ENCODE measurements at places on chromosomes 7 and 10. TPM values are rescaled to one million over a fixed set of nuclear protein-coding genes. Genes with fewer than 3 reads are reported as not detected.
A peak's percentile ranks its signal among the peaks of the same experiment; 100 is the strongest.

GRCh38 chr7:14760730-14761478, 141.6 kb downstream of the DGKB start:
- no peaks in the 10 kb centered on the region for H3K4me1 ChIP-seq
- H3K27me3 ChIP-seq, result no peaks in the 10 kb centered on the region
- no peaks in the 10 kb centered on the region for H3K36me3 ChIP-seq
- H3K4me3 ChIP-seq, result no peak overlapping the region

The PDE6C gene
- not detected for total RNA-seq

The CCDC172 gene
- not detected for total RNA-seq

DNA sequence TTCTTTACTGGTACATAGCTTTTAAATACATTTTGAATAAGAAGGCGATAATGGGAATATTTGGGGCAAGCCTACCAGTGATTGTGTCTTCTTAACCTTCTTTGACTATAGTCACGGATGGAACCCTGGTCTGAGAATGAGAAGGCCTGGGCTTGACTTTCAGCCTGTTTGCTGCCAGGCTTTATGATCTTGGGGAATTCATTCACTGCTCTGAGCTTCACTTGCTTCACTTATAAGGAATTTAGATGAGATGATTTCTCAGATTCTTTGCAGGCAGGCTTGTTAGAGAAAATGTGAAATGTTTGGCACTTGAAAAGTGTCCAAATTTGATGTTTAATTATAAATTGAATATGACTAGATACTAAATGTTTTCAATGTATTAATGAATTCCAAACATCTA, 42.5 kb downstream of the NUP205 start:
- H3K36me3 ChIP-seq, result peaks cover 36% of the 10 kb centered on the region
- DNase-seq, result no peak
- no peaks in the 10 kb centered on the region for H3K4me1 ChIP-seq
- no peaks in the 10 kb centered on the region for H3K27me3 ChIP-seq

- peaks cover 51% of the 10 kb centered on the region for H3K27me3 ChIP-seq
- no peaks in the 10 kb centered on the region for H3K4me1 ChIP-seq
- no peak overlapping the region for H3K27ac ChIP-seq
- no peaks in the 10 kb centered on the region for H3K36me3 ChIP-seq
Observed at GRCh38 chr7:35253460-35253709, 515 bp downstream of the TBX20 start.

GRCh38 chr7:2999078-2999500, 44.6 kb downstream of the CARD11 start:
- no peak for DNase-seq
- no peak overlapping the region for H3K27ac ChIP-seq
- H3K36me3 ChIP-seq, result no peaks in the 10 kb centered on the region
- H3K4me1 ChIP-seq, result no peaks in the 10 kb centered on the region
- no peak overlapping the region for H3K4me3 ChIP-seq

The FAM107B gene
- total RNA-seq, result 13.4 TPM

DNA sequence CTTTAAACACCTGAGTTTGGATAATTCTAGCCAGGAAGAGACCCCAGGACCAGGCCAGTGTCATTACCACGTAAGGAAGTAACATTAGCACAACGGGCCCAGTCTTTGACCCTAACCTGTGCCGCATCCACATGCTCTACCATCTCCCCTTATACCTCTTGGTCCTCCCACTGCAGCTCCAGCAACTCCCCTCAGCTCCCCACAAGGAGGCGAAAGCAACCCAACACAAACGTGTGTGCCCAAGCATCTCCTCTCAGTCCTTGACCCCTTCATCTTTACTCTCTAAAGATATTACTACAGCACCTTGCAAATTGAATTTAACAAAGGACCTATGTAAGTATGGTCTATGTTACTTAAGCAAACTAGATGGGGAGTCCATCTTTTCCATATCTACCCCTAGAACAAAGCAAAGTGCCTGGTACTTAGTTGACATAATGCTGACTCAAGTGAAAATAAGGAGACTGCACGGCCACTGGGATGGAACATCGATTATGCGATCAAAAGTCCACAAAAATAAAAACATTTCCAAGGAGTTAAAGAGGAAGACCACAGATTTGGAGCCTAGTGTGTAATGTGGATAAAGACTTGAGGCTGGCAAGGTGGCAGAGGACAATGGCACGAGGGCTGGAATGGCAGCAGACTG, 147.7 kb downstream of the JAZF1 start:
- DNase-seq, result no peak
- peak overlapping the region; percentile 23 for H3K27ac ChIP-seq
- no peak overlapping the region for H3K4me3 ChIP-seq
- peaks cover 48% of the 10 kb centered on the region for H3K4me1 ChIP-seq
- H3K36me3 ChIP-seq, result no peaks in the 10 kb centered on the region

DNA sequence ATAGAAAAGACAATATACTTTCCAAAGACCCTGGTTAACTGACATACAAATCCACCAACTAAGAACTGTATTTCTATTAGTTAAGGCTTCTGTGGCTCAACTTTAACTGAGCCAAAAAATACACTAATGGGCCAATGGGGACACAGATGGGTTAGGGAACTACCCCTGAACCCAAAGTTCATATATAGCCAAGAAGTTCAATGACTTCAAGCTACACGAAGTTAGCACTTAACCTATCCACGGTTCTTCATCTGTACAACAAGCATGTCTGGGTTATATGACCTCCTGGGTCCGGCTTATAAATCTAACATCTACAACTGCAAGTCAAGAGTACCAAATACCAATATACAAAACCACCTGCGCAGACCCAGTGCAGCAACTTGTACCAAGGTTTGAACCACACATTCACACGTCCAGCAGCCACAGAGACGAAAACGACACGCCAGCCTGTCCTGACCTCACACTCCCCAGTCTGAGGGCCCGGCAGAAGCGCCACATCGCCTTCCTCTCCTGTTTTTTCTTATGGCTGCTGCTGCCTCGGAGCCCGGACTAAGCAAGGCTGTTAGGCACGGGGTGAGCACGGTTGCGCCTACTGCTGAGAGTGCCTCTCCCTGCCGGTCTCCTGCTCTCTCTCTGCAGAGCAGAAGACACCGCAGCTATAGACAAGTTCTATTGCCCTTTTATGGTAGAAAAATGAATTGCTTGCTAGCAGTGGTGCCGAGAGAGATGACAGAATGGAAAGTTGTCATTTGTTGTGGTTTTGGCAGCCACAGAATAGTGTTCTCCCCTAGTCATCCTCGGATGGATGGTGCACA, 86.3 kb downstream of the RNF216 start:
- no peak overlapping the region for H3K27ac ChIP-seq
- H3K27me3 ChIP-seq, result no peaks in the 10 kb centered on the region
- H3K36me3 ChIP-seq, result no peaks in the 10 kb centered on the region
- peaks cover 35% of the 10 kb centered on the region for H3K4me1 ChIP-seq

- H3K27me3 ChIP-seq, result no peaks in the 10 kb centered on the region
- H3K27ac ChIP-seq, result no peak overlapping the region
- H3K4me3 ChIP-seq, result no peak overlapping the region
- DNase-seq, result no peak
- H3K4me1 ChIP-seq, result no peaks in the 10 kb centered on the region
Observed at GRCh38 chr7:88500131-88500530, 193.4 kb upstream of the STEAP4 start.

The HKDC1 gene
- total RNA-seq, result 1.1 TPM

GRCh38 chr10:110618230-110618610, 25.9 kb upstream of the RBM20 start:
- no peak overlapping the region for H3K4me3 ChIP-seq
- no peaks in the 10 kb centered on the region for H3K27me3 ChIP-seq
- no peak overlapping the region for H3K27ac ChIP-seq
- no peaks in the 10 kb centered on the region for H3K36me3 ChIP-seq
- H3K4me1 ChIP-seq, result no peaks in the 10 kb centered on the region

GRCh38 chr10:120949609-120950031, 98.5 kb downstream of the WDR11 start:
- peaks cover 22% of the 10 kb centered on the region for H3K27me3 ChIP-seq
- H3K4me1 ChIP-seq, result peaks cover 8% of the 10 kb centered on the region
- peak overlapping the region; percentile 64 for H3K4me3 ChIP-seq
- no peaks in the 10 kb centered on the region for H3K36me3 ChIP-seq
- H3K27ac ChIP-seq, result no peak overlapping the region

The ZNF32 gene
- total RNA-seq, result 35.6 TPM

DNA sequence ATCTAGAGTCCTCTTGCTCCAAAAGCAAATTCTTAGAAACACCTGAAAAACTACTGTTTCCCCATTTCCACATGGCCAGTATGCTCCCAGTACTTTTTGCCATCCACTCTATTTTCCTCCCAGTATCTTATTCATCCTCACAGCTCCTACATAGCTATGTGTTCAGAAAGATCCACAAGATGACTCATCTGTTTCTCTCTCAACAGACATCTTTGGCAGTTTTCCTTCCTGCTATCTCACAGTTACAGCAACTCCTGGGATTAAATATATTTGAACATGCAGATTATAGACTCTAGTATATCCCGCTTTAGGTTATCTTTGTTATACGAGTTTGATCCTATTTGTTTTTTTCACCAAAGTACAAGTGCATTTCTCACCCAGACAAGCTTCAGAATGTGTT, 675.6 kb upstream of the POT1 start:
- H3K27me3 ChIP-seq, result no peaks in the 10 kb centered on the region
- no peaks in the 10 kb centered on the region for H3K4me1 ChIP-seq
- no peak overlapping the region for H3K27ac ChIP-seq

- peaks cover 8% of the 10 kb centered on the region for H3K4me1 ChIP-seq
- no peak for DNase-seq
- H3K27ac ChIP-seq, result no peak overlapping the region
- H3K36me3 ChIP-seq, result no peaks in the 10 kb centered on the region
- H3K27me3 ChIP-seq, result no peaks in the 10 kb centered on the region
Observed at GRCh38 chr7:157676456-157677255, 339.9 kb downstream of the DNAJB6 start.

DNA sequence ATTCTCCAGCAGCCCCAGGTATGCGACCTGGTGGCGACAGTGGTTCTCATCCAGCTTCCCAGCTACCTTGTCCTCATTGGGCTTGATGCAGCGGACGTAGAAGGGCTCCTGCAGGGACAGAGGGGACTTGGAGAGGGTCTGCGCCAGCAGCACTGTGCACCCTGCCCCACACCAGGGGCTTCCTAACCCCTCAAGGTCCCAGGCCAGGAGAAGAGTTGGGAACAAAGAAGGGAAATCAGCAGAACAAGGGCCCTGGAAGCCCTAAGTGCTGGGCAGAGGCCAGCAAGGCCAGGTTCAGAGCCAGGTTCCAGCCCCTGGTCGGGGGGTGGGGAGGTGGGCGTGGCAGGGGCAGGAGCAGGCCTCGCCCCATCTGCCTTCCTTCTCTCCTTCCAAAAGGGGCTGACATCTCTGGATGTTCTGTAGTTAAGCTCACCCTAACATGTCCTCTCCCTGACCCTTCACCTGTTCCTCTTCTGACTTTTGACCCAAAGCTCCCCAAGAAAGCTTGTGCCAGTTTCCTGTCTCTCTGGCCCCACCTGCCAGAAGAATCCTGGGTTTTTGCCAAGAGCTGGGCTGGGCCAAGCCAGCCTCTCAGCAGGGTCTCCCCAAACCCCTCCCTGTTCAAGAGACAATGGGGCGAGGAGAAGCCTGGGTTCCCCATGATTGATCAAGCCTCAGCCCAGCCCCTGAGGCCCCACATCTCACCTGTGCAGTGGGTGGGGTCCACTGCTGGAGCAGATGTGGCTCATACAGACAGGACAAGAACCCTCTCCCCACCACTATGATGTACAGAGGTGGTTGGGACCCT, 11.9 kb downstream of the MYO1G start:
- H3K4me3 ChIP-seq, result no peak overlapping the region

GRCh38 chr10:101330631-101331225, 23.2 kb upstream of the BTRC start:
- no peak overlapping the region for H3K4me3 ChIP-seq
- no peaks in the 10 kb centered on the region for H3K36me3 ChIP-seq
- peaks cover 9% of the 10 kb centered on the region for H3K27me3 ChIP-seq
- H3K4me1 ChIP-seq, result no peaks in the 10 kb centered on the region
- DNase-seq, result no peak

- peaks cover 19% of the 10 kb centered on the region for H3K36me3 ChIP-seq
- no peak for DNase-seq
- H3K4me1 ChIP-seq, result peaks cover 31% of the 10 kb centered on the region
- no peaks in the 10 kb centered on the region for H3K27me3 ChIP-seq
- H3K4me3 ChIP-seq, result no peak overlapping the region
Observed at GRCh38 chr7:100886936-100887515, 2.5 kb downstream of the UFSP1 start.

The SRRM3 gene
- 8.5 TPM for total RNA-seq

DNA sequence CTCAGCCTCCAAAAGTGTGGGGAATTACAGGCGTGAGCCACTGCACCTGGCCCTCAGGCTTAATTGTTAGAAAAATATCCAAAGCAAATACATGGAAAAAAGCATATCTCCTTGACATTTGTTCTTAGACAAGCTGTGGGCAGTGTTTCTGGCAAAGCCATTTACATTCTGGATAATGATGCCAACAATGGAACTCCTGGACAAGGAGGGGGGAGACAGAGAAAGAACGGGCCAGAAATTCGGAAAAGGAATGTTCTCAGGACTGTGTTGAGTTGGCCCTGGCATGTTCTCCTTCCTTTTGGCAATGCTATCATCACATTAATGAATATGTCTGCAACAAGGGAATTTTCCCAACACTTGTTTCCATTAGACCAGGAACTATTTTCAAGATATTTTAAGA, 88.7 kb downstream of the UBE2H start:
- no peaks in the 10 kb centered on the region for H3K27me3 ChIP-seq
- no peak overlapping the region for H3K4me3 ChIP-seq
- H3K36me3 ChIP-seq, result no peaks in the 10 kb centered on the region
- H3K4me1 ChIP-seq, result peaks cover 10% of the 10 kb centered on the region
- H3K27ac ChIP-seq, result no peak overlapping the region

The VIPR2 gene
- total RNA-seq, result not detected

GRCh38 chr10:119166564-119166963, 1.1 kb upstream of the SFXN4 start:
- DNase-seq, result no peak
- H3K27ac ChIP-seq, result peak overlapping the region; percentile 93
- H3K4me1 ChIP-seq, result peaks cover 23% of the 10 kb centered on the region
- peaks cover 32% of the 10 kb centered on the region for H3K36me3 ChIP-seq

- no peak for DNase-seq
- H3K36me3 ChIP-seq, result no peaks in the 10 kb centered on the region
- H3K27me3 ChIP-seq, result peaks cover 6% of the 10 kb centered on the region
- no peaks in the 10 kb centered on the region for H3K4me1 ChIP-seq
- no peak overlapping the region for H3K27ac ChIP-seq
Observed at GRCh38 chr10:83994325-83994724, 145.0 kb upstream of the GHITM start.

DNA sequence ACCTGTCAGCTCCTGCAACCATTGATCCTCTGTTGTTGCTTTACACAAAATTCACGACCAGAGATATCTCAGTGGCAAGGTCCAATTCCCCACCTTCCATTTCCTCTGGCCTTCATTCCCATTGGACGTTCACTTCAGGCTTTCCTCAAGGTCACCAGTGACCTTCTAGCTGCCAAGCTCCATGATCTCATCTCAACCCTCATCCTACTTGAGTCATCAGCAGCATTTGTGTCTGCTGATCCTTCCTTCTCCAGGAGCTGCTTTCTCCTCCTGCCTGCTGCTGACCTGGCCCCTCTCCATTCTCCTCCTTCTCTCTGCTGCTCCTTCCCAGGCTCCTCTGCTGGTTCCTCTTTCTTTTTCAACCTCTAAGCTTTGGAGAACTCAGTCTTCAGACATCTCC, 66.2 kb upstream of the C10orf90 start:
- no peak overlapping the region for H3K27ac ChIP-seq
- H3K4me1 ChIP-seq, result no peaks in the 10 kb centered on the region
- peaks cover 46% of the 10 kb centered on the region for H3K27me3 ChIP-seq
- no peak for DNase-seq
